Omental fat pad (tissue), 4 donors: ENCODE measurements at places on chromosomes 6 and 20.

DNA sequence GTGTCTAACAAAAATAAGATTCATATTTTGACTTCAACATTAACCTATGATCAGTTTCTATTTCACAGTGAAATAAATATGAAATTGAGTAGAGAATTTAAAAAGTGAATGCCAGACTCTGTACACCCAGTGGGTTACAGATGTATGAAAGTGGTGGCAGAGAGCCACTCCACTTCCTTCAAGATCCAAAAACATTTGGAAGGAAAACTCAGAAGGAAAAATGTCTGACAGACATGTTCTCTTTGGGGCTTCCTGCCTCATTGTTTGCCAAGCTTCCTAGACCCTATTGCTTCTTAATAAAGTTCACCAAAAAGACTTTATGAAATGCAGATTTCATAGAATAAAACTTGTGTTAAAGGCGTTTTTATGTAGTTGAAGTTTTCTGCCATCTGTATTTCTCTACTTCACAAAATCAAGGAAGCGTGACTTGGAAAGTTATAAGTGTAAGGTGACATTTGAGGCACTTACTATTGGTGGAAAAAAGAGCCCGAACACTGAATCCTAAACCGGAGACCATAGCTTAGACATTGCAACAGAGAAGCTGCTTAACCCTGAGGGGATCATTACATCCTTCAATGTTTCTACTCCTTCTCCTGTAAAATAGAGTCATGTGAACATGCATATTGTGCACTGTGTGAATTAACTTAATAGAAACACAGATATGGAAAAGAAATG, 12.8 kb downstream of the HMGCLL1 start:
- DNase-seq, result no peak

- no peak for DNase-seq
Observed at GRCh38 chr20:22499515-22500166, 84.7 kb downstream of the FOXA2 start.

GRCh38 chr20:3248167-3248992, 9.4 kb upstream of the SLC4A11 start:
- DNase-seq, result no peak

DNA sequence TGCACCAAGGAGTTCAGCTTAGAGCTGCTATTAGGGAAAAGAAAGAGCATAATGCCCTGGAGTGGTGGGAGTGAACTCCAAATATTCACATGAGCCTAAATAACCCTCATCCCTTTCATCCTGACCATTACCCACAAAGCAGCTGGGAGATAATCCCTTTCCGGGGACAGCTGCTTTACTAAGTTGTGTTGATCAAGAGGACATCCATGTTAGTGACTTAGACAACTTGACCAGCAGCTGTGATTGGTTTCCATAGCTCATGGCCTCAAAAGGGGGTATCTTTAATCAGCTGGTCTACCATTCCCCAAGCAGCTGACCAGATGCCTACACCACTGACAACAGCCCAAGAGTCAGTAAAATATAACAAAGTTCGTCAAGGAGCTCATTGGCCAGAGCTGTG, 75.8 kb upstream of the LY86 start:
- no peak for DNase-seq

DNA sequence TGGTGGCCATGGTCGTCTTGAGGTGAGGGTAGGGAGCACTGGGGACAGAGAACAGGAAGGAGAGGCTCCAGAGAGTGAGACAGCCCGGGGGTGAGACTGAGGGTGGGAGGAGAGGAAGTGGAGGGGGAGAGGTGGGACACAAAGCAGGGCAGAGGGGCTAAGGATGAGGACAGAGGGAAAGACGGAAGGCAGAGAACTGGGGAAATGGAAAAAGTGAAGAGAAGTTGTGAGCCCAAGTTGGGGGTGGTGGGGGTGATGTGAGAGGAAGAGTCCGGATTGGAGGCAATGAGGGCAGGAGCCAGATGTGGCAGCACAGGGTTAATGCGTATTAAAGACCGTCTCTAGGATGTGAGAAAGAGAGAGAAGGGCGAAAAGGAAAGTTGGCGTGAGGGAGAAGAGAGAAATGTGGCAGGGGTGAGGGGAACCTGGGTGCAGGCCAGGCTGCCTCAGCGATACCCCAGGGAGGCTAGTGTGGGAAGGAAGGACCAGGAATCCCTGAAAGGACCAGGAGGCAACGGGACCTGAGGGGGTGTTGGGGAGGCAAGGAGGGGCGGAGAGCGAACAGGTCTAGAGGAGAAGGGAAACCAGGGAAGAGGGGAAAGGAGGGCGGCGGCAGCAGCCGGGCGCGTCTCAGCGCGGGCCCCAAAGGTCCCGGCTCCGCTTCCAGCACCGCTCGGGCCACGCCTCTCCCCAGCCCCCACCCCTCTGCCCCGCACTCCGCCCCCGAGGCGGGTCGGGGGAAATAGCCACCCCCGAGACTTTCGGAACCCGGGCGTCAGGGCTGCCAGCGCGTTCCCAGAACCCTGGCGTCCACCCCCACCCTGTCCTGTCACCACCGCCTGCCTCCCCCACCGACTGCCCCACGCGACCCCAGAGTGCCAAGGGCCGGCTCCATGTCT, at the start of gene PPP1R18:
PPP1R18 (minus strand) TSS at position 637 of the 899 bp plus-strand sequence; CDS start at position 10, 627 bp downstream.
- no peak for DNase-seq

GRCh38 chr6:101711518-101711917, 318.0 kb downstream of the GRIK2 start:
- DNase-seq, result no peak

- no peak for DNase-seq
Observed at GRCh38 chr6:137213331-137213740, 5.8 kb downstream of the IFNGR1 start.

GRCh38 chr6:87164506-87164905, 9.1 kb downstream of the ZNF292 start:
- no peak for DNase-seq

GRCh38 chr6:151024597-151024996, 159.1 kb downstream of the MTHFD1L start:
- no peak for DNase-seq

GRCh38 chr6:114216789-114217467, 125.9 kb downstream of the HS3ST5 start:
- DNase-seq, result no peak

DNA sequence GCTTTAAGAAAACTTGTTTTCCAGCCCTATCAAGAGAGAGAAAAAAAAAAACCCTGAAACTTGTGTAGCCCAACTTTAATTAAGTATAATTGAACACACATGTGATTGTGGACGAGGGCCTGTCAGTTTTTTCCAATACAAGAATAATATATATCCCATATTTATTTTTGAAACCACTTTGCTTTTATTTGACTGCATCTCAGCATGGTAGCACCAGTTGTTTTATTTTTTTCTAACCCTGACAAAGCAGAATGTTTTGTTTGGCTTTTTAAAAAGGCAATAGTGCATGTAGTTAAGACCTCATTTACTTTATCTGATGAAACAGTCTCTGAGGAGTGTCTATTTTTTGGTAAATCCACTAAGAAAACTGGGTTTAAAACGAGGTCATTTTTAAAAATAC, 257.7 kb downstream of the CDKAL1 start:
- DNase-seq, result no peak

DNA sequence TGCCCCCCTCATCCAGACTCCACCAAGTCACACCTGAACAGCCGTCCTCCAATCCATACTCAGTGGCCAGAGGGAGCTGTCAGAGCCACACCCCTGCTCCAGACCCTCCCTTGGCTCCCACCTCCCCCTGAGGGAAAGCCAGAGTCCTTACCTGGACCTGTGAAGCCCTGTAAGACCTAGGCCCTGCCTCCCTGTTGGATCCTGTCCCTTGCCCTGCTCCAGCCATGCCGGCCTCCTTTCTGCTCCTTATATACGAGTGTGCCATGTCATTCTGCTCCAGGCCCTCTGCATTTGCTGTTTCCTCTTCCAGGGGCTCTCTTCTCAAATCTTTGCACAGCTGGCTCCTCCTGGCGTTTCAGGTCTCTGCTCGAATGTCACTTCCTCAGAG, 100.3 kb upstream of the MYL9 start:
- DNase-seq, result no peak
